ENCODE measurements at places on chromosomes 5 and 9. TPM values are rescaled to one million over a fixed set of nuclear protein-coding genes. Genes with fewer than 3 reads are reported as not detected.

DNA sequence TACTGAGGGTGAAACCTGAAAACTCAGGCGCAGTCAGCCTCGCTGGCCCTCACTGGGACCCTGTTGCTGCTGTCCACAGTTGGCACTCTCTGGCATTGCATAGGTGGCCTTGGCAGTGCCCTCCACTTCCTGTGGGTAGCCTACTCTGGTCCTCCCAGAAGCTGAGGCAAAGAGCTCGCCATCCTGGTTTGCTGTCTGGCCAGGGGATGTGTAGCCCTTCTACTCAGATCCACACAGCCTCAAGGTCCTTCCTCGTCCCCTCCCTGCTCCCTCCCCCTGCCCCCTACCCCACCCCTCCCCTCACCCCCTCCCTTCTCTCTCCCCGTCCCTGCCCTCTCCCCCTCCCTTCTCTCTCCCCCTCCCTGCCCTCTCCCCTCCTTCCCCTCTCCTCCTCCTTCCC, 176.0 kb downstream of the OLFM1 start:
- DNase-seq, result no peak

- DNase-seq, result no peak
These were observed 88.5 kb downstream of the ALDH1A1 start for GRCh38 chr9:72864327-72864726.

- DNase-seq, result no peak
These were observed 118.2 kb downstream of the SNCAIP start for GRCh38 chr5:122430319-122430586.

DNA sequence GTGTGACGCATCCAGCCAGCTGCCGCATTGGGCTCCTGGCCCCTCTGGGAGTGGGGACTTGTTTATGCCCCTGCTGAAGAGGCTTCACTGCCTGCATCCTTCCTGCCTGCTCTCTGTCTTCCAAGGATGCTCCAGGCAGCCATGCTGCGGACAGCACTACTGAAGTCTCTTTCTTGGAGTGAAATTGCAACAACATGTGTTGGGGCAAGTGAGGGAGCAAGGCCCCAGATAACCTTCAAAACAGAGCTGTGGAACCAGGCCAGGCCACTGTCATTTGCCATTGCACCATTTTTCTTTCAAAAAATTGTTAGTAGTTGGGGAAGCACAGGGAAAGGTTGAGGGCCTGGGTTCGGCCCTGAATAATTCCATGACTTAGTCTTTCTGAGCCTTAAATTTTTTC, 169.6 kb upstream of the ADRA1B start:
- DNase-seq, result no peak

- DNase-seq, result no peak
These were observed 95.8 kb downstream of the TMEM174 start for GRCh38 chr5:73268826-73269225.

DNA sequence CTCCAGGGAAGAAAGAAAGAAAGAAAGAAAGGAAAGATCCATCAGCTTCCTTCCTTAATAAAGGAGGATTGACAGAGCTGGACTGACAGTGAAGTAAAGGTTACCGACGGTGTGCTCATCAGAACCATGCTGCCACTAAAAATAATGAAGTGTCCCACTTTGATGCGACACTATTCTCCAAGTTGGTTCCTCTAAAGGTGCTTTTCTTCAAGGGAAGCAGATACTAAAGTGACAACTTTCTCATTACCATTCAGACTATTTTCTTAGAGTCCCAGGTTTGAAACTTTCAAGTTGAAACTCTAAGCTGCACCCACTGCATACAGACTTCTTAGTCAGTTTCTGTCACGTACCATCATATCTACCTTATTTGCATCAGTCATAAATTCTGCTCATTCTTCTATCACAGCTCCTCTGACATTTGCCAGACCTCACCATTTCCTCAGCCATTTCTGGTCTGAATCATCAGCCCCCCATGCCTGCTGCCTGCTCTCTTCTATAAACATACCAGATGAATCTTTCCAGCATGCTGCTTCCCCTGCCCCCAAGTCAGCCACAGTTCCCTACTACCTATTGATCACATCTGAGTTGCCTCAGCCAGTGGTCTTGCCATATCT, 177.6 kb downstream of the DEPDC1B start:
- DNase-seq, result no peak

The LEAP2 gene
- 1.1 TPM for total RNA-seq

The NUTM2F gene
- total RNA-seq, result not detected

The ADRB2 gene
- 4.4 TPM for total RNA-seq

The SLC6A18 gene
- not detected for total RNA-seq

The TTC16 gene
- total RNA-seq, result 0.32 TPM

The EEIG1 gene
- total RNA-seq, result 27.4 TPM

The NR2F1 gene
- total RNA-seq, result 0.80 TPM

The SPINK5 gene
- 0.52 TPM for total RNA-seq

Data from heart right ventricle (tissue), 16 donors.